ENCODE measurements at places on chromosomes 16 and 17.

DNA sequence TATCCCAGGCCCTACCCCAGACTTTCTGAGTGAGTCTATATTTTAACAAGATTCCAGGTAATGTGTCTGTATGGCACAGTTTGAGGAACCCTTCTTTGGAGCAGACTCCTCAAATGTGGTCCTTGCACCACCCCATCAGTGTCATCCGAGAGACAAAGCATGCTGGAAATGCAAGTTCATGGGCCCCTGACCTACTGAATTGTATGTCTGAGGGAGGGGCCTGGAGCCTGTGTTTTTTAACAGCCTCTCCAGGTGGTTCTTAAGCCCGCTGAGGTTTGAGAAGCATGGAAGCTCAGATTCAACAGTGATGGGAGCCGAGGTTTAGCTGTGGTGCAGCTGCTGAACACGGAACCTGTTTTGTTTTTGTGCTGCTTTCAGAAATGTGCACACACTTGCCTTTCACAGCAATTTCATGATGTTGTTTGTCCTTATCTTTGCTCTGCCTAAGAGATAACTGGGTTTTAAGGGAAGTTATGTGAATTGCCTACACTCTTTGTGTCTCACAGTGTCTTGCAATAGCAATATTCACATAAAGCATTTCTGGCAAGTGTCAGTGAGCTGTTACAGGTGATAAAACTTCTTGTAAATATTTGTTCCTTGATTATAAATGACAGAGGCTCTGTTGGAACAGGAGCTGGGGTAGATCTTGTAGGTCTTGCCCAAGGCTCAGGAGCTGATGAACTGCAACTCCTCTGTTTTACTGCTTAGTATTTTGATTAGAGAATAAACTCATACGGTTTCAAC, 32.0 kb upstream of the IL34 start:
- no peak for DNase-seq

GRCh38 chr17:6636616-6637457, 3.7 kb downstream of the KIAA0753 start:
- no peak for DNase-seq

DNA sequence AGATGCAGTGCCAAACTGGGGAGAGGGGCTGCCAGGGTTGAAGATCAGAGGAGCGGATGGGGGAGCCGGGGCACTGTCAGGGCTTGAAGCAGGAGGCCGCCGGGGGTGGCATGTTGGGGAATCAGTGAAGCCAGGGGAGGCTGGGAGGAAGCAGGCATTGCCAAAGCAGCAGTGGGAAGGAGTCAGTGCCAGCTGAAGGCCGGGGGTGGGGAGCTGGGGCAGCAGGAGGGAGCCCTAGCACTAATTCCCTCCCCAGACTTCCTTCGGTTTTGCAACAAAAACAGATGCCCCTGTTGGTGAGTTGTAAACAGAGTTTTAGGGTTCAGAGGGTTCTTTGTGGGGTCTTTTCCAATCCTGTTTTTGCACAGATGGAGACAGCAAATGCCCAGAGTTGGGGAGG, 10.9 kb upstream of the TAC4 start:
- peak; percentile 17 for DNase-seq

DNA sequence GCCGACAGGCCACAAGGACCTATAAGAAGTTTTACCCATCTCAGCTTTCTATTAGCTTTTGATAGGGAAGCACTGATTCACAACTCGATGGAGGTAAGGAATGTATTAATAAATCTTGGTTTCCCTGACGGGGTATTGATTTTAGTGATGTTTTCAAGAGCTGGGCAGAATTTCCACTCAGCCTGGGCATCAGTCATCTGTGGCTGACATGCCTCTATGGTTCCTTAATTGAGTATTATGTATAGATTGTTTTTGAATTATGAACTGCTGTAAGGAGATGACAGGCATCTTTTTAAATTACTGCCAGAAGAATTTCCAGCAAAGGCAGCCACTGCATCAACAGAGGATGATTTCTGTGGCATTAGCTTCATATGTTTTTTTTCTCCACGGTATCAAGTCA, 128.6 kb downstream of the CPPED1 start:
- DNase-seq, result no peak
